ENCODE measurements at places on chromosomes 5 and 9.

GRCh38 chr5:127320032-127320965, 29.7 kb downstream of the MEGF10 start:
- DNase-seq: no peak

GRCh38 chr5:123530728-123531127, 18.8 kb downstream of the CSNK1G3 start:
- no peak for DNase-seq

GRCh38 chr9:38339087-38339486, 53.4 kb upstream of the ALDH1B1 start:
- DNase-seq: no peak

- no peak for DNase-seq
Observed at GRCh38 chr5:76202182-76202581, 119.0 kb downstream of the SV2C start.

DNA sequence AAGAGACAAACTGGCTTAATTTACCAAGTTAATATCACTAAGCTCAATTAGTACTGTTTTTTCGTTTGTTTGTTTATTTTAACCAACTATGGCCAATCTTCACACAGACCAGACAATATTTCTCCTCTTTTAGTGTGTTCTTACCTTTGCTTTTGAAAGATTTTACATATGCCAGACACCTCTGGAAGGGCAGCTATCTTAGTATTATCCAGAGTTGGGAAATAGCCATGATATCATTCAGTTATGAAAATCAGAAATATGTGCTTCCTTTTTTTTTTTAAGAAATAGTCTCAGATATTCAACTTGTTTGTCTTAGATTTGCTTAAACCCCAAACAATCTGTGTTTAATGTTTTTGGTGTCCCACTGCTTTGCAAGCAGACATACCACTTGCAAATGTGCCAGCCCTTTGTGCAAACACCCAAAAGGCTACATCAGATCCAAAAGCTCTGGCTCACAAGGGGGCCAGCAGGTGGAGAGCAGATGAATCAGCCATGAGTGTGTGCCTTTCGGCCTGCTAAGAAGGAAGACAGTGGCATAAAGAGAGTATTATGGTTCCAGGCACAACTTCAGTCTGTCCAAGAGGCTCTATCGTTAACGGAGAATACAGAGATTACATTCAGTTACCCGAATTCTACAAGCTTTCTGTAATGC, 147.6 kb downstream of the EFNA5 start:
- peak; percentile 66 for DNase-seq

GRCh38 chr9:113589407-113589806, 125.9 kb downstream of the RGS3 start:
- no peak for DNase-seq

All from NCI-H187 treated with DMSO at 0.1 percent for 48 hours (cell line).